ENCODE measurements at places on chromosomes 4 and X.

DNA sequence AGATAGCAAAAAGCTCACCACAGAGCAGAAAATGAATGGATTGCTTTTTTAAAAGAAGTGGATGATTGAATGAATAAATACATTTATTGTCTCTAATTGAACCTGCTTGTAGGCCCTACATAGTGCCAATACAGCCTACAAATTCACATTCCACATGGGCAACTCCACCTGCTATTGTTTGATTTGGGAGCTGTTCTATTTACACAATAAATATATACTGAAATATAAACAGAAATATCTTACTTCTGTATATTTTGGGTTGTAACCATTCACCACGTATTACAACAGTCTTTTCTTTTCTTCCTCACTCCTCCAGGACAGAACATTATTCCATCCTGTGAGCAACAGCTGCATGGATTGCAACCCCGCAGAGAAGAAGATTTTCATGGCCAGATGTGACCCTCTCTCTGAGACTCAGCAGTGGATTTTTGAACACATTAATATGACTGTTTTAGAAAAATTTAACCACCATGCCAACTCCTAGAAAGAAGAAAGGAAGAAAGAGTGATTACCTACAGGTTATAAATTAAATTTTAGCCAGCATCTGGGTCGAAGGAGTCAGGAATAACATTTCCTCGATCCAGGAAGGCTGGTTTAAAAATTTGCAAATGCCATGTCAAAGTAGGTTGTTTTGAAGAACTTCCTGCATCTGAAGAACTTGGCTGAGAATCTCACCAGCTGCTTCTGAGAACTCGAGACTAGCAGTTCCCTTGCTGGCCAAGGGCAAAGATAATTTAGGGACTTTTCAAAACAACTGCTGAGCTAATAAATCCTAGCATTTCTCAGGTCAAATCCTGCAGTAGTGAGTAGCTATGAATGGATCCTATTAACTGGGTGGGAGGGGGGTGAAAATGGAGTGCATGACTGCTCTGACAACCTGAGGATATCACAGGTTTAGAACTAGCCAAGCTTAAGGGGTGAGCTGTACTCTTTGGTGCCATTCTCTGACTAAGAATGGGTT lies 128.7 kb upstream of the GALNT7 start:
- DNase-seq = no peak

DNA sequence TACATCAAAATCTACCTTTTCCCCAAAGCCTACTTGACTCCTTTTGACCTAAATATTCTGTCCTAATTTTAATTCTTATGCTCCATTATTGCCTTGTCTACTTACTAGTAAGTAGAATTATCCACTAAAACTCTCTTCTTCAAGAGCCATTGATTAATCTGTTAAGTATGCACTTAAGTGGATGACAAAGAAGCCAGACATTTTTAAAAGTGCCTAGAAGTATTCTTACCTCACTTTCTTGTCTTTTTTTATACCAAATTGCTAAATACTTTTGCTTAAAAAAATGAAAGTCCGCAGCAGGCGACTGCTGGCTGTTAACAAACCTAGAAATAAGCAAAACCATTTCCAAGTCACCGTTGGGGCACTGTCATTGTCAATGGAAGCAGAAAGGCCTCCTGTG lies 20.1 kb upstream of the FRMPD4 start:
- DNase-seq = no peak

- peak; percentile 4 for DNase-seq
Observed at GRCh38 chrX:41705680-41706374, 17.1 kb downstream of the GPR34 start.

DNA sequence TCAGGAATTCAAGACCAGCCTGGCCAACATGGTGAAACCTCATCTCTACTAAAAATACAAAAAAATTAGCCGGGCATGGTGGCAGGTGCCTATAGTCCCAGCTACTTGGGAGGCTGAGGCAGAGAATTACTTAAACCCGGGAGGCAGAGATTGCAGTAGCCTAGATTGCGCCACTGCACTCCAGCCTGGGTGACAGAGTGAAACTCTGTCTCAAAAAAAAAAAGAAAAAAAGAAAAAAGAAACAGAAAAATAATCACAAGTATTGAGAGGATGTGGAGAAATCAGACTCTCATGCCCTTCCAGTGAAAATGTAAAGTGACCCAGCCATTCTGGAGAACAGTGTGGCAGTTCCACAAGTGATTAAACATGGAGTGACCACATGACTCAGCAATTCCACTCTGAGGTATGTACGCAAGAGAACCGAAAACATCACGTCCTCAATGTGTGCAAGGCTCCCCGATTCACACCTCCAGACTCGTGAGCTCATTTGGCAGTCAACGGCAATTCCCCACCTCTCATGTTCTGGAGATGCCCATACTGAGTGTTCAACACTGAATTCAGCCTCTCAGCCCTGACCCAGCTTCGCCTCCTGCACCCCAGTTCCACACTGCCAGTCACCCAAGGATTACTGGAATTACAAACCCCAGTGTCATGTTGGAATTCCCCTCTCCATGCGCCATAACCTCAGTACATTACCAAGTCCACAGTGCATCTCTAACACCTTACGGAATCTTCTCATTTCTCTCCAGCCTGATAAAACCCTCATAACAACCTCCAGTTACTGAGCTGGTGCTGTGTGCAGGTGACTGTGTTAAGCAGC lies 21.1 kb downstream of the ACOX3 start:
- DNase-seq = no peak

DNA sequence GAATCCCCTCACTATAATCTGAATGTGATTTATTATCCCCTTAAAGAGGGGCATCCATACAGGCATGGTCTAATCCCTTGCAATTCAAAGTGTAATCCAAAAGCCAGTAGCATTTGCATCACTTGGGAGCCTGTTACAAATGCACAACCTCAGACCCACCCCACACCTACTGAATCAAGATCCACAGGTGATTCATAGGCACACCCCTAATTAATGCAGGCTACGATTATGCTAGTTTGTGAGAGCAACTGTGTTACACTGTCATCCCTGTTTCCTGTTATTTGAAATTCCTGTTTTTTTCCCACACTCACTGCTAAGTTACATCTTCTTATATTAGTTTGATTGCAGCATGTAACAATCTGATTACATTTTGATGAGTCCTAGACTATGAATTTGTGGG lies 120.0 kb downstream of the RAB28 start:
- DNase-seq = no peak
